ENCODE measurements at places on chromosomes 5 and 9.

- no peak for DNase-seq
Observed at GRCh38 chr5:5348135-5348534, 74.3 kb upstream of the ICE1 start.

GRCh38 chr5:172910828-172911627 is 48.2 kb upstream of the RPL26L1 start:
- DNase-seq: peak; percentile 32

DNA sequence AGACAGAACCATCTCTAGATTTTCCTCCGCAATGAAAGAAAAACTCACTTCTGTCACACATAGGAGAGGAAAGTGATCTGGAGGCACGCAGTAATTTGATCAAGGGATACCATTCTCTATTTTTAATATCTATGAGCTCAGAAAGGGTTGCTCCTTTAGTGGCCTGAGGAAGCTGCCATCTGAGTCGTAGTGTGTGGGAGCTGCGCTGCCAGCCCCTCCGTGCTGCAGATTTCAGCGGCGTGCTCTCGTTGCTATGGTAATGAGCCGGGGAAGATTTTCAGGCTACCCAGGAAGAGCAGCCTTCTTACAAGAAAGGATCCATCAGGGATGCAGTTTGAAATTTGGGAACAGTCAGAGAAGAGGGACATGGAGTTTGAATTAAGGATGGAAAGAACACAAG is 17.1 kb upstream of the GOLM1 start:
- no peak for DNase-seq

DNA sequence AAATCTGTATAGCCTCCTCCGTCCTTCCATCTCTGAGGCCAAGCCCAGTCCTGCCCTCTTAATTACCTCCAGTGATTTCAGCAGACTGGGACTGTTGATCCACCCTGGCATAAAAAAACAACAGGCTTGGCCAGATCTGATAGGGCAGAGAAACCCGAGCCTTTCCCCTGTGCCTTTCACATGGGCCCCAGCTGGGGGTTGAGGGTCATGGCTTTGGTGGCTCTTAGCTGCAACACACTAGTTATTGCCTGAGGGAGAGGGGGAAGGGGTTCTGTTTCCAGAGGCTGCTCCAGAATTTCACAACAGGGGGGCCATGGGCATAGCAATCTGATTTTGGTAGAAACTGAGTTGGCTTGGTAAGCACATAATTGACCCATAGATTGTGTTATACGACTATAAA is 21.2 kb upstream of the PANK3 start:
- DNase-seq: no peak

DNA sequence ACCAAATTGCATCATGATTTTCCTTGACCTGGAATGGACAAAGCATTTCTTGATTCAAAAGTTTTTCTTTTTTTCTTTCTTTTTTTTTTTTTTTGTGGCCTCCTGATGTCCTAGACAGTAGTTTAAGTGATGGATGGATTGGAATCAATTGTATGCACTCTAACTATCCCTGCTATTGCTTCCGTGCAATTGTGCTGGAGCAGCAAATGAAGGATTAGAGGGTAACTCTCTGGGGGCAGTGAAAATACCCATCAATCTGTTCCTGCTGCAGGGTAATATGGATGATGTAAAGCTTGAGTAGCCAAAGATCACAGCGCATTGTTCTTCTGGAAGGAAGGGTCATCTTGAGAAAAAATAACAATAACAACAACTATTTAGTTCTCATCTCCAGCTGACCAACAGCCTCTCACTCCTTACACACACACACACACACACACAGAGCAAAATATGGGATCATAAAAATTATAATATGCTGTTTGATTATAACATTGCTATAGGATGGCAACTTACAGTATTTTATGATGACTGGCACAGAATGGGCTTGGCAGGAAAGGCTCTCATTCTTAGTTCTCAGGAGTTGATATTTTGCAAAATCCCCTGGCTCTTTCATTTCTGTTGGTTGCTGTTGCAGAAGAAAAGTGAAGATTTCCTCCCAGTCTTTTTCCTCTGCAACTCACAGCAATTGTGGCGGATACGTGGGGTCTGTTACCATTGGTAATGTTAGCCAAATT is 160.9 kb upstream of the DMAC1 start:
- no peak for DNase-seq

GRCh38 chr9:68651280-68651893 is 53.7 kb upstream of the PIP5K1B start:
- DNase-seq: no peak

DNA sequence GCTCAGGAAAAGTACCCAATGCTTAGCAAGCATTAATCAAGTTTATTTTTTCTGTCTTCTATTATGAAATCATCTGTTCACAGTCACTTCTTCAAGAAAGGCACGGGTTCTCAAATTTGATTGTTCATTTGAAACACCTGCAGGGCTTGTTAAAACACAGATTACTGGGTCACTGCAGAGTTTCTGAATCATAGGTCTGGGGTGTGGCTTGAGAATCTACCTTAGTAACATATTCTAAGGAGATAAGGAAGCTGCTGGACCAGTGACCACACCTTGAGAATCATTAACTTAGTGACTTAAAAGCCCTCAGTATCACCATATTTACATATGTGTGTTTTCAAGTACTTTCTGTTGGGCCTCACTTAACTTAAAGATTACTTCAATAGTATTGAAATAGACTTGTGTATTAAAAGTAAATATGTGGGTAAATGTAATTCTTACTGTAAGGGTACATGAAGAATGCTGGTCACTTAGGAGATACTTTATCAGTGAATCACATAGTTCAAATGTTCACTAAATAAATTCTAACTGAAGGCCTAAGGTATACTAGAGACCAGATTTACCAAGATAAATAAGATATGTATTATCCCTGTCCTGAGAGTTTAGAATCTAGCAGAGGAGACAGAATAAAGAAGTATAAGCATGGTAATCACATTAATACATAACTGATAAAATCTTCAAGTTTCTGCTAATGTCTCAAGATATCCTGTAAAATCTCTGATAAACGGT is 1342.1 kb upstream of the C9orf72 start:
- peak; percentile 86 for DNase-seq

DNA sequence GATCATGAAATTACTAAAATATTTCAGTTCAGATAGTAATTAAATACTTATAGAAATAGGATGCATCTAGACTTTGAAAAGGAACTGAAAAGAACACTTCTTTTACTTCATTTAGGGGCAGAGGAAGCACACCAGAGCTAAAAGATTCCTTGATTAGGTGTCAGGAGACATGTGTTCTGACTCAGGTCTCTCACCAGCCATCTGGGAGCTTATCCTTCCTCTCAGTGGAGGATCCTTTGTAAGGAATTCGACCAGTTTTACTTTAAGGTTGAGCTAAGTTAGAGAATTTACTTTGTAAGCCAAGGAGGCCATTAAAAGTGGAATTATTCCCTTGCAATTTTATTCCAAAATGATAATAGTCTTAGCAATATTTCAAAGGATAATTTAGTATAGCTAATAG is 16.7 kb downstream of the VCAN start:
- no peak for DNase-seq

All from trophoblast cell (in vitro differentiated cells and primary cell).